ENCODE measurements at places on chromosomes 5 and 9.

- DNase-seq: no peak
Observed at GRCh38 chr9:108015690-108016089, 526.1 kb upstream of the KLF4 start.

DNA sequence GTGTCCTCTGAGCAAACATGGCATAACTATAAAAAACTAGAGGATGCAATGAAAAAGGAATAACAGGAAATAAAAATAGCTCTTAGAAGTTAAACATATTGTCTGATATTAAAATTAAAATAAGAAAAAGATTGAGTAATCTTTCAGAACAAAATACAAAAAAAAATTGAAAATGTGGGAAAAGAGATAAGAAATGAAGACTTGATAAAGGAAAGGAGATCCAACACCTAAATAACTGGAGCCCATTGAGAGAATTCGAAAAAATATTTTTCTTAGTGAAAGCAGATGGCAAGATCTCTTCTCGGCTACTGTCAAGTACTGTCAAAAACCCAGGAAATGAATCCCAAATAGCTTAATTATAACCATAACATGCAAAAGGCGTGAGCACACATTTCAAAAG is 24.9 kb downstream of the LIFR start:
- no peak for DNase-seq

- no peak for DNase-seq
Observed at GRCh38 chr9:123216251-123216797, 52.1 kb downstream of the STRBP start.

- DNase-seq: no peak
Observed at GRCh38 chr5:75551471-75551870, 39.8 kb downstream of the POLK start.

- DNase-seq: no peak
Observed at GRCh38 chr9:116370556-116370955, 217.0 kb downstream of the PAPPA start.

DNA sequence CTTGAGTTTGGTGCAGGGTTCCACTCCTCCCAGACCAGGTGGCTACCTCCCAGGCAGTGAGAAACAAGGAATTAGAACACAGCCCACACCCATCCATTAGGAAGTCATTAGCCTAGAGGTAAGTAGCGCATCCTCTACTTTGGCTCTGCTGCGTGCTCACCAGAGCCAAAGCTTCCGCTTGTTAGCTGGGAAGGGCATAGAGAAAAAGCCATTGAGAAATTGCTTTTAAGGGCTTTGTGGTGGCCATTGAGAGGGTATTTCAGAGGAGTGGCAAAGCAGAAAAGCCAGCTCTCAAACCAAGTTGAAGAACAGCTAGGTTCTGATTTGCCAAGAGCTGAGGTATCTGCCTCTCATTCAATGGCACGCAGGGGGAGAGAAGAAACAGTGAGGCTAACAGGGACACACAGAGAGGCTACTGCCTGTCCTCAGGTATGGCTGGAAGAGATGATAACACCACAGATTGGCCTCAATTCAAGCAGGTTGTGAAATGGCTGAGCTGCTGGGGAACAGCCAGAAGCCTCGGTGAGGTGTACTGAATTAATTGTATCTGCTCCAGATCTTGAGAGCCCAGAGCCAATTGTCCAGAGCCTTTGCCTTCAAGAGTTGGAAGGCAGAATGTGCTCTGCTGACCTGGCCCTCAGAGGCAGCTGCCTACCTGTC is 119.4 kb downstream of the NTRK2 start:
- DNase-seq: no peak

GRCh38 chr9:110521206-110521605 is 58.3 kb downstream of the SVEP1 start:
- DNase-seq: no peak

DNA sequence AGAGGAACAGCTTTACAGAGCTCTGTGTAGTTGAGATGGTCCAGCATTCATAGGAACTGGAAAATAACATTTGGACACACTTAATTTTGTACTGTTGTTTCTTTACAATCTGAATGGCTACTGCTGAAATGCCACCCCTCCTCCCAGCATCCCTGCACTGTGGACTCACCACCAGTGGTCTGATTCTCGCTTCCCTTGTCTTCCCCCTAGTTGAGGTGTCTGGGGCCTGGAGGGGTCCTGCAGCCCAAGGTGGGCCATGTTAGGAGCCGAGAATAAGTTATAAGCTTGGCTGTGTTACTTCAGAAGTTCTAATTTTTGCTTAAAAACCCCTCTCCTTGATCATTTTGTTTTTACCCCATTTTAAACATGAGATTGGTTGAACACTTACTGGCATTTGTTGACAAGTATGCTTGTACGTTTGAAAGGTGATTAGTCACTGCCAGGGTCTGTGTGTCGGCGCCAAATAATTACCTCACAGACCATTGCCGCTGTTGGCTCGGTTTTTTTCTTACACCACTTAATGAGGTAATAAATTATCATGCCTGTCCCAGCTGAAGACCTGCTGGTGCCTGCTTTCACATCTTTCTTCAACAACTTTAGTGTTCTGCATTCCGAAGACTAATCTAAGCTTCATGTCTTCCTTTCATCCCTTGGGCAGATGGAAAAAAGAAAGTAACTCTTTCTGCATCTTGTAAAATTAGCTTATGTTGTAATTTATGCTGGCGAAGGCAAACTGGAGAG is 65.8 kb downstream of the MCCC2 start:
- DNase-seq: no peak

DNA sequence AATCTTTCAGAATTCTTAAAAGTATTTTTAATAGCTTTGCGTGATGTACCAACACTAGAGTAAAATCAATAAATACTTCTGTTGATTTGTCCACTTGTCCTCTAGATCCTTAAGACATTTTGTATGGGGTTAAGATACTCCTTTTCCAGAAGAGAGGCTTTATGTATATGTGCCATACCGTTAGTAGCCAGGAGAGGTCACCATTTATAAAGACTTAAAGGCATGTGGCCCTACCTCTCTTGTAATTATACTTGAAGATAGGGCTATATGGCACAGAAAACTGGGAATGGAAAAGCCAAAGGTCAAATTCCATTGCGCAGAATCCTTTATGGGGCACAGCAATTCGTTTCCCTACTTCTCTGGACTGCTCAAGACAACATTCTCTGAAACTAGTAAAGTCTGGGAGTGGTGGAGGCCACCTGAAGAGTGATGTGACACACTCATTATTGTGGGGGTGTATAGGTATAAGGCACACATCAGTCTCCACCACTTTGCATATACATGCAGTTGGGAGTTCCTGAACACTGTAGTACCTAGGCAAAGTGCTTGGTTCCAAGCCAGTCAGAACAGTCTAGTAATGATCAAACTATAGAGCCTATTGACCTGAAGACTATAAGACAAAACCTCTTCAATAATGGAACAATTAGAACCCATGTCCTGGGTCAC is 140.1 kb upstream of the FBXL17 start:
- no peak for DNase-seq

DNA sequence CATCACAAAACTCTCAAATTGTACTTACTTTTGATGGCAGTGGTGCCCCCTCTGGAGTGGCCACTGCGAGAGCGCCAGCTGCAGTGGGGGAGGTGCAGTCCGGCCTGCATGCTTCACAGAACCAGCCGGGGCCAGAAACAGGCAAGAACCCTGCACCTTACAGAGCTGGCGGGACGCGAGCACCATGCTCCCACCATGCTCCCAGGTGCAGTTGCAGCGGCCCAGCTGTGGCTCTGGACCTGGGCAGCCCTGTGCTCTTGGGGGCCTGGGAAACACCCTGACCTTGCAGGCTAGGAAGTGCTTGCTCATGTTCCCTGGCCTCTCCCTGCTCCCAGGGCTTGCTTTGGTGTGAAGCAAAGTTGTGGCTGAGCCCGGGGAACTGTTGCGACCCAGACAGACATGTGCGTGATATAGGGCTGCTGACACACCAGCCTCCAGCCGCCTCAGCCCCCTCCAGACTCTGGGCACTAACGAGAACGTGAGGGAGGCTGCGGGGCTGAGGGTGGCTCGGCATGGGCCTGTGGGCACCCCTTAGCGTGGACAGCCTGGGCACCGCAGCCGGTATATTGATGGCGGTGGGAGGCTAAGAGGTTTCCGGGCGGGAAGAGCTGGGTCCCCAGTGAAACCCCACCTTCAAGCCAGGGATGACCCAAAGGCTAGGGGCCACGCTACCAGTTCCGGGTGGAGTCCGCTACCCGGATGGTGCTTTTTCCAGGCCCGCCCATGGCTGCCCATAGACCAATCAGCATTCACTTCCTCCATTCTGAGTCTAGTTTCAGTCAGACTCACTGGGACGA is 1809.9 kb upstream of the ACO1 start:
- DNase-seq: no peak

DNA sequence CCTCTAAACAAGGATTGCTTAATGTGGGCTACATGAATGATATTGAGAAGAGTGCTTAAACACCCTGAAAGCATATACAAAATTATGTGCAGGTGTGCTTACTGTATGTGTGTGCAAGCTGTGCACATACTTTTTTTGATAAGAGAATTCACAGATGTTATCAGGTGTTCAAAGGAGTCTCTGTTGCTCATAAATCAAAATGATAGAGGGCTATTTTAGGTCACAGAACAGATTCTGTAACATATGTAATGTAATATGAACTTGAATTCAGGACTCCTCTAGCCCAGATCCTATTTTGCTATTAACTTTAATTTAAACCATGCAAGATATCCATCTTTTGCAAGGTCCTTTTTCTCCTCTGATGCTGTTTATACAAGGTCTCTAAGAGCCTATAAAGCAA is 38.2 kb downstream of the CCDC192 start:
- DNase-seq: no peak

Measured in stimulated activated CD4-positive, alpha-beta T cell treated with anti-CD3 and anti-CD28 coated beads, Interleukin-1b, Interleukin-23, amount 100 ng/mL, for 24 hours (primary cell).